Activated CD4-positive, alpha-beta T cell treated with anti-CD3 and anti-CD28 coated beads, Interleukin-2, amount 10 ng/mL, durations not matched to agents 7 days and 5 days (primary cell): ENCODE measurements at places on chromosomes 5 and 9. TPM values are rescaled to one million over a fixed set of nuclear protein-coding genes. Genes with fewer than 3 reads are reported as not detected.

The PAXX gene
- total RNA-seq: 98.4 TPM

GRCh38 chr5:178332210-178332641 is 99.6 kb upstream of the PHYKPL start:
- no peaks in the 10 kb centered on the region for H3K36me3 ChIP-seq
- peaks cover 4% of the 10 kb centered on the region for H3K4me1 ChIP-seq
- no peak overlapping the region for H3K4me3 ChIP-seq
- no peak overlapping the region for H3K27ac ChIP-seq

- H3K27me3 ChIP-seq: peaks cover 12% of the 10 kb centered on the region
- no peak overlapping the region for H3K27ac ChIP-seq
- H3K4me1 ChIP-seq: no peaks in the 10 kb centered on the region
- H3K36me3 ChIP-seq: no peaks in the 10 kb centered on the region
- no peak for DNase-seq
- no peak overlapping the region for H3K4me3 ChIP-seq
Measured at GRCh38 chr5:135140446-135141204, 106.6 kb upstream of the PITX1 start.

GRCh38 chr9:36742264-36742663 is 169.6 kb downstream of the MELK start:
- H3K4me3 ChIP-seq: no peak overlapping the region
- H3K36me3 ChIP-seq: no peaks in the 10 kb centered on the region

DNA sequence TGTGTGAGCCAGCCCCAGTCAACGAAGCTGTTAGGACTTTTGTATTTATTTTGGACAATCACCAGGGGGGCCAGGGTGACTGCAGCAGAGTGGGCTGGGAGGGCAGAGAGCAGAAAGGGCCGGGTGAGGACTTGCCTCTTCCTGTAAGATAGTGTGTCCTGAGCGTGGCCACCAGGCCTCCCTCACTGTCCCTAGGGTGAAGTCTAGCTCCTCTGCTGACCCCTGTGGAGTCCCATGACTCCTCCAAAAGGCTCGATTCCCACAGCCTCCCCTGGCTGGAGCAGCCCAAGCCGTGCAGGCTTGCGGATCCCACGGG is 147.8 kb downstream of the RXRA start:
- H3K4me3 ChIP-seq: no peak overlapping the region
- no peak overlapping the region for H3K27ac ChIP-seq
- no peak for DNase-seq

GRCh38 chr5:118557251-118557661 is 431.1 kb downstream of the DTWD2 start:
- no peaks in the 10 kb centered on the region for H3K4me1 ChIP-seq
- H3K36me3 ChIP-seq: no peaks in the 10 kb centered on the region
- no peak overlapping the region for H3K4me3 ChIP-seq

GRCh38 chr9:131500939-131501541 is 1.7 kb upstream of the POMT1 start:
- peak overlapping the region; percentile 93 for H3K27ac ChIP-seq
- peak overlapping the region; percentile 98 for H3K4me3 ChIP-seq
- peaks cover 70% of the 10 kb centered on the region for H3K4me1 ChIP-seq
- peak; percentile 63 for DNase-seq
- peaks cover 40% of the 10 kb centered on the region for H3K36me3 ChIP-seq
- H3K27me3 ChIP-seq: no peaks in the 10 kb centered on the region
